ENCODE measurements at places on chromosomes 6 and 20.

GRCh38 chr6:159973951-159974350 is 5.1 kb downstream of the IGF2R start:
- no peak for DNase-seq

GRCh38 chr6:139914910-139915309 is 540.5 kb upstream of the CITED2 start:
- no peak for DNase-seq

DNA sequence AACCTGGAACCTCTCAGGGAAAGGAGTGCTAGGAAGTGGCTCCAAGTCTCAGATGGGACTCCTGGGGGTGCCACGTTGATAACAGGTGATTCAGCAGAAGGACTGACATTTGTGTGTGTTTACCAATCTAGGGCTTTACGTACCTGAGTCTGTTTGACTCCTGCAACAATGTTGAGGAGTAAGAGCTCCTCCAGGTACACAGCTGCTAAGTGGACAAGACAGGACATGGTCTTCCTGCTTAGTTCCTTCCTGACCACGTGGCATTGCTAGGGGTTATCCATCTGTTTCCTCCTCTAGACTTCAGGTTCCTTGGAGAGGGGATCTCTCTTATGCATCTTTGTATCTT is 164.5 kb upstream of the SLC24A3 start:
- DNase-seq = no peak

- peak; percentile 11 for DNase-seq
These were observed 79.0 kb downstream of the NRSN1 start for GRCh38 chr6:24205020-24205492.

- no peak for DNase-seq
These were observed 18.2 kb downstream of the BCL2L1 start for GRCh38 chr20:31704225-31705119.

DNA sequence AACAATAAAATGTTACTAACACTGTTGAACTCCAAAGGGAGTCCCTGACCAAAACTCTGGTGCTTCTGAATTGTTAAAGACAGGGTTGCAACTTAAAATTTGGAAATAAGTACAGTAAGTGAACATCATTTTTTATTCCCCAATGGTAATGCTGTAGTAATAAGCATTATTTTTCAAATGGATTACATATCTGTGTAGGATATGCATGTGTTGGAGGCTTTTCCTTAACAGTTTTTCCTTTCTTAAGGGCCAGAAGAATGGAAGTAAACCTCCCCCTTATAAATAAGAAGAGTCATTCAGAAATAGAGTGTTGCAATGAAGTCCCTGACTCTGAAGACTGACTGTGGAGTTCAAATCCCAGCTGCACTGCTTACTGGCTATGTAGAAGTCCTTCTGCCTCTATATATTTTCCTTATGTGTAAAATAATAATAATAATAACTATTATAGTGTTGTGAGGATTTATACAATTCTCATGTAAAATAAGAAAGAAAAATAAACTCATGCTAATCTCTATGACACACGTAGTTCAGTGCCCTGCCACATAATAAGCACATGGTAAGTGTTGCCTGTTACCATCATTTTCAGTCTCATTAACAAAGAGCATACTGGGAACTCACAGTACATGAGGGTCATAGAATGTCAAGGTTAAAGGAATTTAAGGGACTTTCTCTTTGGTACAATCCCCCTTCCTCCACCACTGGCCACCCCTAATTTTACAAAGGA is 129.8 kb upstream of the SMLR1 start:
- DNase-seq = no peak

All from iPS DF 6.9 (cell line).